ENCODE measurements at places on chromosomes 16 and 17.
A peak's percentile ranks its signal among the peaks of the same experiment; 100 is the strongest.

DNA sequence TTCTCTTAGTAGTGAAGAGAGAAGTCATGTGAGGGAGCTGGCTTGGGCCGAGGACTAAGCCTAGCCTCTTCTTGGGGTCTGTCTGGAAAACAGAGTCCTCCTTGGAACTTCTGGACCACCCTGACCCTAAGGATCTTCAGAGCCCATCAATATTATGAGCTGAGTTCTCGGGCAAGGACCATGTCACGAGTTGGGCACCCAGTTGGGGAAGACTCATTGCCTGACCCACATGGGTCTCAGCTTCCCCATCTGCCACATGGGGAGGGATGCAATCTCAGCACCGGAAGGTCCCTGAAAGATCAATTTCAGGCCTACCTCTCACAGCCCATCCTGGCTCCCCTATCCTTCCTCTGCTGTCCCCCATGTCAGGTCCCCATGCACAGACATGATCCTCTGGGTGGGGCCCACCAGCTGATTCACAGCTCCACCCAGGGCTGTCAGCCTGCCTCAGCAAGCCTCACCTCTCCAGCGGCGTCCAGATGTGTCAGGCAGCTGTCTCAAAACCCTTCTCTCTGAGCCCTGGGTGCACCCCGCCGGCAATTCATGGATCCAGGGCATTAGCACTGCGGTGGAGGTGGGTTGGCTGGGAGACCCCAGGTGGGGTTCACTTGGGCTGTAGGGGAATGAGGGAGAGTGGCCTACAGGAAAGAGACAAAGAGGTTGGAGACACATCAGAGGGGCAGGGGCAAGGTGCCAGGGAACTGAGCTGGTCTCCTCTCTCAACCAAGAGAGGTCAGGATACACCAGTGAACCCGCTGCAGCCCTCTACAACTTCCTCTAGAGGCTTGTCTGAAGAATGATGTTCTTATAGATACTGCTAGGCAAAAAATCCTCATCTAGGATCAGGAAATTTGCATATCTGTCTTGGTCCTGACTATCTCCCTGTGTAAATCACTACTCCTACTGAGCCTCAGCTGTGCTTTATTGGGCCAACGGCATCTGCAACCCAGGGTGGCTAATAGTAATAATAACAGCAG is 1.8 kb downstream of the NLRP1 start:
- DNase-seq = no peak

- DNase-seq = no peak
Observed at GRCh38 chr17:51029142-51029541, 91.5 kb downstream of the SPAG9 start.

GRCh38 chr17:81578561-81579225 is 26.5 kb upstream of the FAAP100 start:
- no peak for DNase-seq

DNA sequence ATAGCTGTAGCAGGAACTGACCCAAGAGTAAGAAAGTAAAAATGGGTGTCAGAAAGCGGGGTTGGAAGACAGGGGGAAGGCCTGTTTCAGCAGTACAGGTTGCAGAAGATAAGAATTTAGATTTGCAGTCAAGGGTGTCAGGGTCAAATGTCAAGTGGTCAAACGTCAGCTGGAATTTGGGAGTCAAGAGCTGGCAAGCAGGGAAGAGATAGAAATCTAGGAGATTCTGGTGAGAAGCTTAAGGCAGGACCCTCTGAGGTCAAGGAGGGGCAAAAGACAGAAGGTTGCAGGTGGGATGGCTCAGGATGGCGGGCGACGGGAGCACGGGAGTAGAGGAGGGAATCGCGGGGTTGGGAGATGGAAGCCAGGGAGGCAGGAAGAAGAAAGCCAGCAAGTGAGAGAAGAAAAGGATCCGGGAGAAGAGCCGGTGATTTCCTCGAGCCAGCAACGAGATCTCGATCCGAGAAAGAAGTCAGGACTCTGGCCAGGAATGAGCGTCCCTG is 335 bp downstream of the SLC25A35 start:
- DNase-seq = no peak

- DNase-seq = no peak
Observed at GRCh38 chr17:74243013-74243755, 29.8 kb downstream of the TTYH2 start.

GRCh38 chr17:10337976-10338375 is 34.8 kb downstream of the MYH13 start:
- no peak for DNase-seq

GRCh38 chr17:58079300-58080033 is 3.8 kb upstream of the DYNLL2 start:
- DNase-seq = no peak

DNA sequence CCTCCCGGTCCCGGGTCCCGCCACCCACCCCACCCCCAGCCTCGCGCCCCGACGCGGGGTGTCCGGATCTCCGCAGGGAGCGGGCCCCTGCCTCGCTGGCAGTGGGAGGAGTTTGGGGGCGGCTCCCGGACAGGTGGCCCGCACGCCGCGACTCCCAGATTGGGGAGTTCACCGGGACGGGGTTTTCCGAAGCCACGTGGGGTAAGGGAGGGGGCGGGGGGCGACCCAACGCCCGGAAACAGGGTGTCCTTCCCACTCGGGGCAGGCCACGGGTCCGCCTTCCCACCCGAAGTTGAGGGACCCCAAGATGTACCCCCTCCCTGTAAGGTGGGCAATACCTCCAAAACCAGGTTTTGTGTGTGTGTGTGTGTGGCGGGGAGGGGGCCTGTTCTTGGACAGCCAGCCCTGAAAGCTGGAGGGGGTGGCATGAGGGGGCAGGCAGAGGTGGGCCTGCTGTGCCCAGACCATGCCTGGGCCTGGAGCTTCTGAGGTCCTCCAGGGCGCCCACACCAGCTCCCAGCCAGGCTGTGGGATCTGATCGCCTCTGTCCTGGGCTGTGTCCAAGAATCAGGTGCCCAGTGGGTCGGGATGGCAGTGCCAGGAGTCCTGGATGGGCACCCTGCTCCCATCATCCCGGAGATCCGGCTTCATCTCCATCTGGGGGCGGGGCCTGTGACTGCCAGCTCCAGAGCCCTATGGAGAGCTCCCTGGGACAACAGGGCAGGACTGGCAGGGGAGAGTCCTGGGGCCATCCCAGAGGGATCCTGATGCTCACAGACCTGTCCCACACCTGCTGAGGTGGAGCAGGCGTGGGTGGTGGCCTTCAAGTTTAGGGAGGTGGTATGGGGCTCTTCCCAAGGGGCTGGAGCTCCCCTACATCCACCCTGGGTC is 767 bp downstream of the SYNGR2 start:
- no peak for DNase-seq

GRCh38 chr17:50363217-50364060 is 9.5 kb downstream of the MRPL27 start:
- no peak for DNase-seq

DNA sequence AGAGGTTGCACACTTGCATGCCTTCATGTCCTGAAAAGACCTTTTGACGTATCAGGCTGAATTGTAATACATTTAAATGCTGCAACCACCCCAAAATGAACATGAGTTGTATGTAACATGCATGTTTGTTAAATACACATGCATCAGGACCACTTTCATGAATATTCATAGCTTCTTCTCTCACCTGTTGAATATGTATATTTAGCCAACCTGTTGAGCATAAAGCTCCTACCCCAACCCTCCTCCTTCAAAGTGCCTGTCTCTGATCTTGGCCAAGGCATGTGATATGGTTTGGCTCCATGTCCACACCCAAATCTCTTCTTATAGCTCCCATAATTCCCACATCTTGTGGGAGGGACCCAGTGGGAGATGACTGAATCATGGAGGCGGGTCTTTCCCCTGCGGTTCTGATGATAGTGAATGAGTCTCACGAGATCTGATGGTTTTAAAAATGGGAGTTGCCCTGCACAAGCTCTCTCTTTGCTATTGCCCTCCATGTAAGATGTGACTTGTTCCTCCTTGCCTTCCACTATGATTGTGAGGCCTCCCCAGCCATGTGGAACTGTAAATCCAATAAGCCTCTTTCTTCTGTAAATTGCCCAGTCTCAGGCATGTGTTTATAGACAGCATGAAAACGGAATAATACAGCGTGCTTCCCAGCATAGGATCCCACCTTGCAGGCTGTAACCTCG is 3.8 kb upstream of the CRYM start:
- DNase-seq = no peak

GRCh38 chr17:10183931-10184930 is 14.2 kb downstream of the GAS7 start:
- DNase-seq = no peak

- DNase-seq = no peak
Observed at GRCh38 chr16:5865236-5865635, 767.6 kb upstream of the EEF2KMT start.

DNA sequence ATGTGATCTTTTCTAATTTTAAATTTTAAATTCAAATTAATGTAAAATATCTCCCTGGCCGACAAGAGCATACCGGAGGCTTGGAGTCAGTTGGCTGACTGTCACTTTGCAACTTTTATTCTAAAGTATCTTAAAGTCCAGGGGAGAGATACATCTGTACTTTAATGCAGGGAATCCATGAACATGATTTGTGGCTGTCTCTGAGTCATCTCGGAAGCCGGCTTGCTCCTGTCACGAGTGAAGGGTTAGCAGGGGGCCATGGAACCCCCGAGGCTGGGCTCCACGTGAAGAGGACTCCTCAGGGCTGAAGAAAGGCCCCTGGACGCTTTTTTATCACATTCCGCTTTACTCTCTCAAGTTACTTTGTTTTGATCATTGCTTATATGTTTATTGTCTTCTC is 13.3 kb downstream of the TVP23A start:
- DNase-seq = no peak

DNA sequence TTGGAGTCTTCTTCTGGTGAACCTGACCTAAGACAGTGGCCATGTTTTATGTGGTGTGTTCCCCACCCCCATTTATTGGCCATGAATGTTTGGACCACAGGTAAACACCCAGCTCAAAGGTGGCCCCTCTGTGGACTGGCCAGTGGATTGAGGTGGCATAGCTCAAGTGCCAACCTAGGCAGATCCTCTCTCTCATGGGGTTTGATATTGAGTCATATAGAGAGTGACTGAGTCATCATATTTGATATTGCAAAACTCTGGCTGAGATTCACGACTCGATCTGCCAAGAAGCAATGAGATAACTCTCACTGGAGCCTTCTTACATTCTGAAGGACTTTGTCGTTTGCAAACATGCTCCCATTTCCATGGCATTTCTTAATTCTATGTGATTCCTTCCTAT is 10.5 kb upstream of the TEKT3 start:
- no peak for DNase-seq

DNA sequence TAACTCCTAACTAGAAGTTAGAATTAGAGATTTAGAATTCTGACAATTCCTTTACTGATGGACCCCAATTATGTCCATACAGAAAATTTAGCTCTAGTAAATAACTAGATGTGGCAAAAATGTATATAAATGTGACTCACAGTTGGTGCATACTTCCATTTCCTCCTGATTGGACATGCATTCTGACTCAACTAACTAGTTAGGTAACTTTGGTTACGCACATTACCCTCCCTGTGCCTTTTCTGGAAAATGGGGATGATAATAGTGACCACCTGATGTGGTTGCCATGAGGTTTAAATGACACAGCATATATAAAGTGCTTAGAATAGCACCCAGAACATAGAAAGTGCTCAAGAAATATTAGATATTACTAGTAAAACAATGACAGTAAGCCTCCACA is 550.0 kb upstream of the SALL1 start:
- DNase-seq = no peak

- DNase-seq = no peak
Observed at GRCh38 chr16:85234310-85235204, 122.3 kb upstream of the CIBAR2 start.

- peak; percentile 32 for DNase-seq
Observed at GRCh38 chr17:55576996-55577586, 65.8 kb upstream of the SMIM36 start.

DNA sequence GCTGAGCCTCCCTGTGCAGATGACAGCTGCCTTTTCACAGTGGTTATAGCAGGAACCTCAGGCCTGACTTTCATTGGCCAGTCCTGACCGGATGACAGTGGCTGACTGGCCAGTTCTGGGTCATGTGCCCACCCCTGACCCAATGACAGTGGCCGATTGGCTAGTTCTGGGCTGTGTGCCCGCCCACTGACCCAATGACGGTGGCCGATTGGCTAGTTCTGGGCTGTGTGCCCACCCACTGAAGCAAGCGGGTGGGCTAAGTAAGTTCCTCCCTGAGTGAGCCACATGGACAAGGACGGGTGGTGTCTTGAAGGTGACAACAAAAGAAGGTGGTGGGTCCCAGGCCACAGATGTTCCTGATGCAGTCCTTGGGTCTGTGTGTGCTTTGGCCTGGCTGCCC is 9.5 kb downstream of the DEF8 start:
- DNase-seq = no peak

GRCh38 chr17:65772989-65773388 is 211.5 kb upstream of the AXIN2 start:
- no peak for DNase-seq

DNA sequence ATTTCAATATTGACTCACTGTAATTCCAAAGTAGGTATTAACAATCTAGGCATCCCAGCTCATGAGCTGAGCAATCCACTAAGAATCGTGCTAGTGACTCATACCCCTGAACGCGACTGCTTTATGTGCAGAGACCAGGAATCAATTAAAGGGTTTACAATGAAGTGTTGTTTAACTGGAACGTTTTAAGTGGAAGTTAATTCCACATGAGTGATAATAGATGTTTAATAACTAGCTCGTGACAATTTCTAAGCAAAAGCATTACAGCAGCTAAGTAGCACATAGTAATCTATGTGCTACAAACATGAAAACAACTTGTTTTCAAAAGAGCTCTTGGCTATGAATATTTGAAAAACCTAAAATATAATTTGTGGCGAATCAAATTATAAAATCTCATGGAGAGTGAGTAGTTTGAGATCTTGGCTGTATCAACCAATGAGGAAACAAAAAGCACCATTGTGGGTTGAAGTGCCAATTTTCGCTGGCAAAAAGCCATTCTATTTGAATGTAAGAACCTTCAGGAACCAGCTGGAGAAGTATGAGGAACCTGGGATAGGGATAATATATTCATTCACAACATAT is 9.4 kb downstream of the GJC1 start:
- no peak for DNase-seq

- no peak for DNase-seq
Observed at GRCh38 chr16:58411736-58412614, 19.7 kb downstream of the GINS3 start.

GRCh38 chr16:5875416-5875815 is 777.8 kb upstream of the EEF2KMT start:
- no peak for DNase-seq

Measured in activated CD8-positive, alpha-beta memory T cell treated with anti-CD3 and anti-CD28 coated beads for 48 hours (primary cell).